ENCODE measurements at places on chromosomes 5 and 9.

DNA sequence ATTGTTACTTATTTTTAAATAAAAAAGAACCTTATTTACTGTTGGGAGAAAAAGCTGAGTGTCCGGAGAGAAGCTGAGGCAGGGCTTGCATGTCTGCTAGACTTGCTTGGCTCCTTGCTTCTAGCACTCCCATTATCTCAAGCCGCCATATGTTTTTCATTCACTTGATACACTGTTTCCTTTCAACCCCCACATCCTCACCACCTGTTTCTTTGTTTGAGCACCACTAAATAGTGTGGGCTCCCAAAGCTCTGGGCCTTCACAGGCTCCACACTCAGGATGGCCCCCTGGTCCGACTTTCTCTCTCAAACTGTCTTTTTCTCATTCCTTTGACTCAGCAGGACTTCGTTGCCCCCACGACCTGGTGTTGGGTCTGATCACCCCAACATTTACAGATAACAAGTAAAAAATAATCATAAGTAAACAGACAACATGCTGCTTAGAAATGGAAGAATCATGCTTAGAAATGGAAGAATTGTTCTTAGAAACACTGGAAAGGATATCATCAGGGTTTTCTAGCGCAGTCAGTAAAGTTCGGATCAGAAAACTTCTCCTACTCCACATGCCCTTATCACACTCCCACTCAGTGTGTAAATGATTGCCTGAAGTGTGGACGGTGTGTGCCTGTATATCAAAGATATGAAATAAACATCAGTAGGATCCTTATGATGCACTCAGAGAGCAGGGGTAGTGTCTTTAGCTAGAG, 58.5 kb downstream of the APTX start:
- DNase-seq = no peak

DNA sequence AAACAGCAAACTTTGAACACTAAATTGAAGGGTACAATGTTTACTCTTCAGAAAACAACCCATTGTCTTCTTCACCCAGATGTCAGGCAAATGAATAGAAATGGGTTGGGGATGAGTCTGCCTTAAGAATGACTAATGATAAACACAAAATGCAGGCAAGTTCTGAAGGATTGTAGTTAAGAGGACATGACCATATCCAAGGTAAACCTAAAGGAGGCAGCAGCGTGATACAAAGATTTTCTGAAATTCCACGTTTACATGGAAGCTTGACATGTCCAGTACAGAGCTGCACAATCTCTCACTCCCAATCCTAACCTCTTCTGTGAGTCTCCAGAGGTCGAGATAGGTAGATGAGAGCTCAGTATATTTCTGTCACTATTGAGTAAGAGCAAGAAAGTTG, 1263.2 kb upstream of the CDH6 start:
- DNase-seq = no peak

GRCh38 chr5:124670722-124671184, 75.7 kb downstream of the ZNF608 start:
- no peak for DNase-seq

- no peak for DNase-seq
Observed at GRCh38 chr9:677461-678097, 163.9 kb upstream of the DMRT1 start.

DNA sequence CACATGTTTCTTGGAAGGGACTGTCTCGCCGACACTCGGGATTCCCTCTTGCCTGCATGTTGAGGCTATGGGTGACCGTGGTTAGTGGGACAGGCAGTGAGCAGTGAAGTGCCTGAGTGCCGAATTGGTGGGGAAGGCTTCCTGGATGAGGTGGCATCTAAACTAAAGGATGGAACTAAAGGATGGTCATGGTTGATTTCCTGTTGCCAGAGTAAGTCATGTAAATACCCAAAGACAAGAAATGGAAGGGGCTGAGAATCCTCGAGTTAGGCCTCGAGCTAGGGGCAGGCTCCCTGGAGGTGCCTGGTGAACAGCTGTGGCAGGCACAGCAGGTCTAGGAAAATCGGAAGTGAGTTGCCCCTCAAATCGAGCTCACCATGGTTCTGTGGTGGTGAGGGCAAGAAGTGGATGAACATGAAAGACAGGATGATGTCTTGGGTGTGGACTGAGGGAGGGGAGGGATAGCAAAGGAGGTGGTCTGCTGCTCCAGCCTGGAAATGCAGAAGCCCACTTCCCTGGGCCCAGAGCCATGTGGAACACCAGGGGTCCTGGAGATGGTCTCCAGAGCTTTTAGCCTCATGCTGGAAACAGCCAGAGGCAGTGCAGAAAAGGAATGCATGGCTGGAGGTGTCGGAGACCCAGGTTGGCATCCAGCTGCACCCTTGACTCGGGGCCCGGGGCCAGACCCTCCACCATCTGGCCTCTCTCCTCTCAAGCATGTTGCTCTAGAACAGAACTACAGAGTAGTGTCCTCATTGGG, 12.2 kb downstream of the CD74 start:
- DNase-seq = no peak

Data from effector memory CD8-positive, alpha-beta T cell (primary cell).